ENCODE measurements at places on chromosomes 11 and 22. TPM values are rescaled to one million over a fixed set of nuclear protein-coding genes. Genes with fewer than 3 reads are reported as not detected.

Gene PNPLA5
- not detected for total RNA-seq

Gene TEX12
- total RNA-seq = not detected

Gene HOATZ
- total RNA-seq = not detected

Gene C22orf42
- not detected for total RNA-seq

Gene KRTAP5-2
- not detected for total RNA-seq

Gene OR4C13
- not detected for total RNA-seq

Gene CSNK2A3
- not detected for total RNA-seq

Gene XKR3
- not detected for total RNA-seq

Gene IGSF22
- total RNA-seq = 0.63 TPM

Gene ZW10
- total RNA-seq = 19.3 TPM

Gene RNF141
- total RNA-seq = 36.8 TPM

Gene POU2AF2
- total RNA-seq = not detected

Gene CTSD
- total RNA-seq = 735 TPM

Gene TRPC6
- not detected for total RNA-seq

Gene EFCAB6
- 2.5 TPM for total RNA-seq

Gene OR51I1
- total RNA-seq = not detected
